Pericardium fibroblast (primary cell): ENCODE measurements at places on chromosomes 3 and 15. TPM values are rescaled to one million over a fixed set of nuclear protein-coding genes. Genes with fewer than 3 reads are reported as not detected.

Gene TMCO5A
- not detected in 2 replicates for total RNA-seq

Gene EPHB1
- 0.34 and 0.35 TPM in 2 replicates for total RNA-seq

Gene CELF6
- total RNA-seq: 0.23 and 0.43 TPM in 2 replicates

Gene GOLGA6B
- total RNA-seq: not detected in 2 replicates

Gene GOLGA8K
- not detected in 2 replicates for total RNA-seq

Gene ESYT3
- 0.85 and 1.4 TPM in 2 replicates for total RNA-seq

Gene FANCD2OS
- not detected in 2 replicates for total RNA-seq

Gene GATM
- total RNA-seq: 0.17 and 1.9 TPM in 2 replicates

Gene IL17RE
- 0.23 and 4.9 TPM in 2 replicates for total RNA-seq
